ENCODE measurements at places on chromosomes 16 and 17.

DNA sequence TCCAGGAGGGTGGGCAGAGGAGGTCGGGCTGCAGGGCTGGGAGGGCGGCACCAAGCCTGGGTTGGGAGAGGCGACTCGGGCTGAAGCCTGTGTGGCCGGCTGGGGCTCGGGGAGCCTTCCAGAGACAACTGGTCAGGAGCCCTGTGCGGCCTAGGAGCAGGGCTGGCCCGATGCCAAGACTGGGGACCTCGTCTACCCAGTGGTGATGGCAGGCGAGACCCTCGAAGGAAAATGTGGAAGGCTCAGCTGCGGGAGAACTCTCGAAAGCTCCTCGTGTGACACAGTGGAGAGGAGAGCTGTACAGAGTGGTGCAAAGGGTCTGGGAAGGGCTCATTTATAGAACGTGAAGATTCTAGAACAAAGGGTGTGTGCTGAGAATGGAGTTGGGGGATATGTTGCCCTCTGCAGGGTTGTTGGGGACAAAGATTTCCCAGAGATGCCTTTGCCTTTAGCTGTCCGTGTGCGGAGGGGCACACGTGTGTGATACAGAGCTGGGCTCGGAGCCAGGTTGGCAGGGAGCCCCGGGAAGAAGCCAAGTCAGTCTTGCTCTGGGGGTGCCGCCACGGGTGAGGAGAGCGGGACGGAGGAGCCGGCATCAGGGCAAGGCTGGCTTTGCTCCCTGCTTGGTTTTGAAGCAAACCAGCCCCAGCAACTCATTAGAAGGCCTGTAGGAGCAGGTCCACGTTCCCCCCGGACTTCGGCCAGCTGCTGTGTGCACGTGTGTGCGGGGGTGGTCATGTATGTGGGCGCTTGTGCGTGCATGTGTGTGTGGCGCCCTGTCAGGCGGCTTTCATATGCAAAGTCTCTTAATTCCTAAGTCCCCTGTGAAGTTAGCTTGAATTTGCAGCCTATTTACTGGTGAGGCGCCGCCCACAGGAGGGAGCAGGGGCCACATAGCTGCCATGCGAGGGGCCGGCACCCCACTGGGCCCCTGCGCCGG, 132.4 kb upstream of the CHMP6 start:
- DNase-seq = peak; percentile 28

- DNase-seq = no peak
Observed at GRCh38 chr17:56690441-56691291, 97.2 kb downstream of the NOG start.

GRCh38 chr17:58637011-58637570, 54.8 kb downstream of the TEX14 start:
- DNase-seq = no peak

- no peak for DNase-seq
Observed at GRCh38 chr17:16945136-16945482, 26.8 kb downstream of the TNFRSF13B start.

DNA sequence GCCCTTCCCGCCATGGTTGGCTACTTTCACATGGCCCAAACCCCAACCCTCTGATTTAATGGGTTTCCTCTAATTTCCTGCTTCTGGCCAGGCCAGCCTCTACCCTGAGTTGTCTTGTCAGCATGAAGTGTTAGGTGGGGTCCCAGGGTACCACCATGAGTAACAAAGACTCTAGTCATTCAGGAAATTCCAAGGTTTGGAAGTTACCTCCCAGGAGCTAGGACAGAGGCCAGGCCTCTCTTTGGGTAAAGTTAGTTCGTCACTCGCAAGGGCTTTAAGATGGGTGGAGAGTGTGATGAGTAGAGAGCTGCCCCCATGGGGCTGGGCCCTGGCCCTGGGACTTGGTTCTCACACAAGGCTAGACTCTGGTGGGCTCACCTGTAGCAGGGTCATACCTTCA, 54.6 kb downstream of the PLD6 start:
- no peak for DNase-seq

DNA sequence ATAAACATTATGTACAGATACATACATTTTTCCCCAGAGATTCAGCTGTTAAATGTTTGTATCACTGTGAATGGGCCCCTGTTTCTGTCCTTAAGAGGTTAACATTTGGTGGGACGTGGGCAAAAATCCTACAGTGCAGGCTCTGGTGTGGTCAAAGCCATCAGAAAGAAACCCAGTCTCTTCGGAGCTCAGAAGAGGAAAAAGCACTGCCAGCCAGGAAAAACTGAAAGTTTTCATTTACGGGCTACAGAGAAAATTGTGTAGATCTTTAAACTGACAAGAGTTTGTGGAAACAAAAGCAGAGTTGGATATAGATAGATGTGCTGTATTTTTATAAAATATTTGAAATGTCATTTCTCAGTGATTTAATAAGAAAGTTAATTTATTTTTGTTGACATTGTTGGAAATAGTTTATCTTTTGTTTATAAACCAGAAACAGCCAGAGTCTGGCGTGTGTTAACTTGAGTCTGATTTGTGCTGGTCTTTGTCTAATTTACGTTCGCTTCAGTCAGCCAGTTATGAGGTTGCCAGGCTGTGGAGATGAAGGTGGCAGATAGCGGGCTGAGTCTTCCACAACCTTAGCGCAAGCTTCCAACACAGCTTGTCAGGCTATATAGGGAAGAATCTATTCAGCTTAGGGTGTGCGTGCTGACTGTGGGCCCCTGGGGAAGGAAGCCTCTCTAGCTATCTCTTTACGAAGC, 9.5 kb upstream of the TEKT3 start:
- DNase-seq = no peak

- no peak for DNase-seq
Observed at GRCh38 chr17:48756830-48757251, 28.3 kb upstream of the HOXB13 start.

GRCh38 chr16:30474074-30474452, 1.5 kb downstream of the ITGAL start:
- DNase-seq = no peak

DNA sequence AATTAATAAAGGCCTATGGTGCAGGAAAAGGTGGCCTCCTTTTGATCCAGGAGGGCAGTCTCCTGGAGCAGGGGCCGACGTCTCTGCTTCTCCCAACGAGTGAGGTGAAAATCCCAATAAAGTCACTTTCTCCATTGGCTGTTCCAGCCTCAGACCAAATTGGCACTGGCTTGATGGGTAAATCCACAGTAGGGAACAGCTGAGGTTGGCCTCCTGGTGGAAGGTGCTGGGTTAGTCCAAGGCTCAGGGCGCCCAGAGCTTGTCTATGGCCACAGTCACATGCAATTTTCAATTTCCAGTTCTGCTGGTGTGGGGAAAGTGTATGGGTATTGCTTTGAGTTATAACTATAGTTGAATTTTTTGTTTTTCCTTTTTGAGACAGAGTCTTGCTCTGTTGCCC, 79.0 kb downstream of the NETO2 start:
- no peak for DNase-seq

- DNase-seq = no peak
Observed at GRCh38 chr17:57294629-57295501, 38.5 kb downstream of the MSI2 start.

- DNase-seq = no peak
Observed at GRCh38 chr17:44556166-44556831, 985 bp upstream of the FZD2 start.

GRCh38 chr16:10390867-10391266, 5.0 kb downstream of the ATF7IP2 start:
- DNase-seq = no peak
